Kidney capillary endothelial cell (primary cell): ENCODE measurements at places on chromosomes 3 and 15.

- no peak for DNase-seq
Measured at GRCh38 chr15:74428442-74428787, 5.3 kb downstream of the SEMA7A start.

- no peak for DNase-seq
Measured at GRCh38 chr3:64520334-64520733, 167.5 kb downstream of the ADAMTS9 start.

DNA sequence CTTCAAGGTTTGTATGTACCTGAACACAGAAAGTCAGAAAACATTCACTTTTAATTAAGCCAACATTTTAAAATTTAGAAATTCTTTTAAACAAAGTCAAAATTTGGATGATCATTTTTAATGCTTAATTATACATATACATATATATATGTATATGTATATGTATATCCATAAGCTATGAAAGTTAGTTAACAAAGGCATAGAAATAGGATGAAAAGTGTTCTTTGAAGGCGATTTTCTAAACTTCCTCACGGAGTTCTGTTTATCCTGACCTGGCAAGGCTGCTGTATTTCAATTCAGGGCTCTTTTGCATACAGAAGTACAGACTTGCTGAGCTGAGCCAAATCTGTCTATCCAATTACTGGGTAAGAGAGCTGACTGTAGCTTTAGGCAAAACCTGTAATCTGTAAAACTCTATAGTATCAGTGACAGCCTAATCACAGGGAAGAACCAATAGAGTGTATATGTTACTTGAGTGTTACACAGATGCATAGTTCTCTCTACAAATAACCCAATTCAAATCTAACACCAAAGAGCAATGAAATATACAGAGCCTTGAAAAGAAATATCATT, 32.1 kb upstream of the THRB start:
- no peak for DNase-seq

GRCh38 chr15:60704129-60704528, 225.2 kb upstream of the ICE2 start:
- no peak for DNase-seq

- DNase-seq: no peak
Measured at GRCh38 chr3:13192471-13193213, 119.4 kb upstream of the IQSEC1 start.
